ENCODE measurements at places on chromosomes 12 and 14. TPM values are rescaled to one million over a fixed set of nuclear protein-coding genes. Genes with fewer than 3 reads are reported as not detected.

Gene DPF3
- 7.4 TPM for total RNA-seq

Gene DDX11
- total RNA-seq = 181 TPM

Gene SAMD15
- total RNA-seq = 0.10 TPM

Gene FOXM1
- total RNA-seq = 131 TPM

Gene POTEM
- total RNA-seq = not detected

Gene C12orf54
- total RNA-seq = not detected

Gene RGS6
- total RNA-seq = 1.4 TPM

Gene ALKBH1
- 13.3 TPM for total RNA-seq

Gene CCDC196
- not detected for total RNA-seq

- no peaks in the 10 kb centered on the region for H3K36me3 ChIP-seq
- H3K27ac ChIP-seq = no peak overlapping the region
- no peaks in the 10 kb centered on the region for H3K27me3 ChIP-seq
Measured at GRCh38 chr12:86193931-86194330, 62.3 kb downstream of the MGAT4C start.

DNA sequence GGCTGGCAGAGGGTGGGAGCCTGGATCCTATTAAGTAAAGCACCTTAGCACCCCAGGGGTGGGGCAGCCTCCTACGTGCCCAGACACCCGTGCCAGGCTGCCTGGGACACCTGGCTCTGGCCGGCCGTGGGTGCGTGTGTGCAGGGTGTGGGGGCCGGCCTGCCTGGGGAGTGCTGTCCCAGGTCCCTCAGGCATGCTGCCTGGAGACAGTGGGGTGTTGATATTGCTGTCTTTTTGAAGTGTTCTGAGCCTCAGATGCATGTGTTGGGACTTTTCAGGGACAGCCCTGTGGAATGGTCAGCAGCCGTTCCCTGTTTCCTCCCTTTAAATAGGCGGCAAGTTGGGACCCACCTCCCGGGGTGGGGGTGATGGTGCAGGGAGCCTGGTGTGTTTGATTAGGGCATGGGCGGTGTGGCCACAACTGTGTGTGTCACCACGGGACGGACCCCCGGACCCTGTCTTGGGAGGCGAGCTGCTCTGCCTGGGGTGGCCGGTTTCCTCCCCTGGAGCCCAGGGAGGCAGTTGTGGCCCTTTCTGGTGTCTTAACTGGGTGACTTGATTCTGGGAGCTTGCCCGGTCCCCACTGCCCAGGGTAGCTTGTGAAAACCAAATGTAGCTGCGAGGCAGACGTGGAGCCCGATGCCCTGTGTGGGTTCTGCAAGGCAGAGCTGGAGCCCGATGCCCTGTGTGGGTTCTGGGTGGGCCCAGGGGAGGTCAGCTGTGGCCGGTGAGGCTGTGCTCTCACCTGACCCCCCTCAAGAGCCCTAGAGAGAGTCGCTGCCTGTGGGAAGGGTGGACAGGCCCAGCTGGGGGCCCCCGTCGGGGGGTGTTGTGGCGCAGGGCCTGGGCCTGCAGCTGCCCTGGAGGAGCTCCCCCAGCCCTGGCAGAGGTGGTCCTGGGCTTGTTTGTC, 8.2 kb downstream of the ULK1 start:
- H3K27ac ChIP-seq = no peak overlapping the region
- peaks cover 19% of the 10 kb centered on the region for H3K4me1 ChIP-seq
- H3K36me3 ChIP-seq = no peaks in the 10 kb centered on the region
- DNase-seq = no peak

DNA sequence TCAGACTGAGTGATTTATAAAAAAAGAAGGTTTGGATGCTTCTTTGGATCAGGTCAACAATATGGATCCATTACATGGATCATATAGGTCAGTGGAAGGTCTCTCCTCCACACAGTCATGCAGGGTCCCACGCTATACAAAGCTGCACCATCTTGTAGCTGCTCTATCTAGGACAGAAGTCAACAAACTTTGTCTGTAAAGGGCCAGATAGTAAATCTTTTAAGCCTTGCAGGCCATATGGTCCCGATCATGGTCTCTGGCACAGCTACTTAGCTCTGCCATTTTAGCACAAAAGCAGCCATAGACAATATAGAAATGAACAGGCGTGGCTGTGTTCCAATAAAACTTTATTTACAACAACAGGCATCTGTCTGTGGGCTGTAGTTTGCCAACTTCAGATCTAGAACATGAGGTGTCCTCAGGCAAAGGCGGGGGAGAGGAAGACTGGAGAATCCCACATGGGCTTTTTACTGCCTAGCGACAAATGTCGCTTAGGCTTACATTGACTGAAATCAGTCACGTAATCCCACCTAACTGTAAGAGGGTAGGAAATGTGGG, 36.7 kb downstream of the TMEM233 start:
- H3K27me3 ChIP-seq = peaks cover 21% of the 10 kb centered on the region
- no peak overlapping the region for H3K27ac ChIP-seq
- no peak overlapping the region for H3K4me3 ChIP-seq
- H3K4me1 ChIP-seq = no peaks in the 10 kb centered on the region
- no peaks in the 10 kb centered on the region for H3K36me3 ChIP-seq
- DNase-seq = no peak

DNA sequence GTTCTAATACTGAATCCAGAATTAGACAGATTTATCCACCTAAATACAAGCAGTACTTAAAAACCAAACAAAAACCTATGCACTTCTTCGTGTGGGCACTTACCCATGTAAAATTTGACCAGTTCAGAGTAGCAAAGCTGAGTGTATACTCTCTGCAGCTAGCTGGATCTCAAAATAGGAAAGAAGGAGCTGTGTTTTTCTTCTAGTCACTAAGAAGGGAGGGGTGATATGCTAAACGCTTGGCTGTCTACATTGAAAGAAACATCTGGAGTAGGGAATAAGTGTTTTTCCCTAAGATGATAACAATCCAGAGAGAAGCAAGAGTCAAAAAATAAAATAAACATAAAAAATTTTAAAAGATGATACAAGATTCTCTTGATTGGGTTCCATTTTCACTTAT, 20.0 kb downstream of the RBMS2 start:
- H3K4me3 ChIP-seq = no peak overlapping the region
- H3K27me3 ChIP-seq = no peaks in the 10 kb centered on the region
- H3K27ac ChIP-seq = no peak overlapping the region
- no peaks in the 10 kb centered on the region for H3K4me1 ChIP-seq

GRCh38 chr12:27666510-27666909, 29.7 kb upstream of the REP15 start:
- no peak overlapping the region for H3K27ac ChIP-seq
- H3K27me3 ChIP-seq = no peaks in the 10 kb centered on the region
- no peak for DNase-seq
- no peak overlapping the region for H3K4me3 ChIP-seq

DNA sequence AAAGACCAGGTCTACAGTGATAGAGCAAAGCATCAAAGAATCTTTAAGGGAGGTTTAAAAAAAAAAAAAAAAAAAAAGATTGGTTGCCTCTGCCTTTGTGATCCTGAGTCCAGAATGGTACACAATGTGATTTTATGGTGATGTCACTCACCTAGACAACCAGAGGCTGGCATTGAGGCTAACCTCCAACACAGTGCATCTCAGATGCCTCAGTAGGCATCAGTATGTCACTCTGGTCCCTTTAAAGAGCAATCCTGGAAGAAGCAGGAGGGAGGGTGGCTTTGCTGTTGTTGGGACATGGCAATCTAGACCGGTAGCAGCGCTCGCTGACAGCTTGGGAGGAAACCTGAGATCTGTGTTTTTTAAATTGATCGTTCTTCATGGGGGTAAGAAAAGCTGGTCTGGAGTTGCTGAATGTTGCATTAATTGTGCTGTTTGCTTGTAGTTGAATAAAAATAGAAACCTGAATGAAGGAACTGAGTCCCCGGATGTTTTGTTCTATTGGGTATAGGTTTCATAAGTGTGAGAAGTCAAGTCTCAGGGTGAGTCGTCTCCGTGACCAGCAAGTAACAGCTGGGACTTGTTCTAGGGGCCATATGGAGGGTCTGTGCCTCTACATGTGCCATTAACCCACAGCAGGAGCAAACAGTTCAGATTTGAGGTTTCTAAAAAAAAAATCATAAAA, 9.3 kb downstream of the PEBP1 start:
- no peak for DNase-seq
- H3K4me1 ChIP-seq = peaks cover 2% of the 10 kb centered on the region
- H3K27ac ChIP-seq = peak overlapping the region; percentile 19
- no peak overlapping the region for H3K4me3 ChIP-seq
- no peaks in the 10 kb centered on the region for H3K27me3 ChIP-seq
- H3K36me3 ChIP-seq = peaks cover 44% of the 10 kb centered on the region

- no peak overlapping the region for H3K4me3 ChIP-seq
- no peaks in the 10 kb centered on the region for H3K27me3 ChIP-seq
Measured at GRCh38 chr12:81216739-81217138, 138.9 kb downstream of the ACSS3 start.

GRCh38 chr14:68561531-68562007, 231.3 kb downstream of the ZFP36L1 start:
- H3K36me3 ChIP-seq = no peaks in the 10 kb centered on the region
- peaks cover 26% of the 10 kb centered on the region for H3K4me1 ChIP-seq
- H3K27ac ChIP-seq = no peak overlapping the region
- H3K27me3 ChIP-seq = no peaks in the 10 kb centered on the region

DNA sequence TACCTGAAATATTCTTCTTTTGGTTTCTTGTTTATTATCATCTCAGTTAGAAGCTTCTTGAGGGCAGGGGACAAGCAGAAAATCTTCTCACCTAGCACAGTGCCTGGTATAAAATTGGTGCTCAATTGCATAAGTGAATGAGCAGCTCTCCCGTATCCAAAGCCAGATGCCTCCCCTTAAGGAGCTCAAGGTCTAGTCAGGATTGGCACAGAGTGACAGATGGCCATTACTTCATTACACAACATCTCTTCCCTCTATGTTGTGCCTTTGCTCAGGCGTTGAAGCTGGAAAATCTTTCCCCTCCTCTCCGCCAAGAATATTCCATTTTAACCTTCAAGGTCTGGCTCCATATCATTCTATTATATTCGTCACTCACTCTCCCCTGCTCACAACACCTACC, 3.6 kb downstream of the SLC4A8 start:
- peaks cover 19% of the 10 kb centered on the region for H3K4me1 ChIP-seq
- H3K27me3 ChIP-seq = peaks cover 6% of the 10 kb centered on the region
- H3K27ac ChIP-seq = no peak overlapping the region
- no peak overlapping the region for H3K4me3 ChIP-seq

GRCh38 chr12:126663304-126664094, 1598.3 kb downstream of the AACS start:
- no peaks in the 10 kb centered on the region for H3K27me3 ChIP-seq
- H3K36me3 ChIP-seq = no peaks in the 10 kb centered on the region
- H3K27ac ChIP-seq = no peak overlapping the region
- DNase-seq = no peak
- H3K4me1 ChIP-seq = no peaks in the 10 kb centered on the region

- peaks cover 23% of the 10 kb centered on the region for H3K36me3 ChIP-seq
- peak overlapping the region; percentile 9 for H3K4me3 ChIP-seq
- DNase-seq = no peak
- H3K27ac ChIP-seq = no peak overlapping the region
- H3K27me3 ChIP-seq = no peaks in the 10 kb centered on the region
Measured at GRCh38 chr12:110071504-110071903, 23.2 kb upstream of the C12orf76 start.

DNA sequence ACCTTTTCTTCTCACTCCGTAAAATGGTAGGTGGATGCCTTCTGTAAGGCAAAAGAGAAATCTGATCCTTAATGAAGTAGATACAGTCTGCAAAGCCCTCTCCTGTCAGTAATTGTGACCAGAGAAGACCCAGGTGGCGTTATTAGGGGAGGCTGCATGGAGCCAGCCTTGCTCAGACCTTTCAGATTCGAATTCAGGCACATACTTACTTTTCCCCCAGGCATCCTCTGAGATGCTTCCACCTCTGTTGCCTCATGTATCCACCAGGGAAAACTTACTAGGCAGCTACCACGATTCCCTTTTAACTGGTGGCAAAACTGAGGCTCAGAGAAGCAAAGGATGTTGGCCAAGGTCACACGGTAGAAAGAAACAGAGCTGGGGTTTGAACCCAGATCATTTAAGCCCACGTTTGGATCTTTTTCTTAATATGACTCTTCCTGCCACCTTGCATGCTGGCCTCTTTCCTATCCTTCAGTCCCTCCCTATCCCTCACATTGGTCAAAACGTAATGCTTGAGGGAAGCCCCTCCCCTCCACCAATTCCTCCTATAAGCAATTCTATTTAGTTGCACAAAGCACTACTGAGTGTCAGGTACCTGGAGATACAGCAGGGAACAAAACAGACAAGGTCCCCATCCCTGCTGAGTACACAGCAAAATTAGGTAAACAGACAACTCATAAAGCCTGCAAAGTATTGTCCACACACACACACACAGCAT, 179.4 kb downstream of the KSR2 start:
- H3K36me3 ChIP-seq = no peaks in the 10 kb centered on the region
- DNase-seq = no peak
- H3K4me3 ChIP-seq = no peak overlapping the region
- no peaks in the 10 kb centered on the region for H3K4me1 ChIP-seq
- H3K27me3 ChIP-seq = no peaks in the 10 kb centered on the region
- no peak overlapping the region for H3K27ac ChIP-seq

GRCh38 chr12:120592121-120593049, 11.2 kb upstream of the POP5 start:
- no peaks in the 10 kb centered on the region for H3K27me3 ChIP-seq
- H3K4me3 ChIP-seq = no peak overlapping the region
- no peaks in the 10 kb centered on the region for H3K36me3 ChIP-seq
- no peak for DNase-seq
- no peak overlapping the region for H3K27ac ChIP-seq
- no peaks in the 10 kb centered on the region for H3K4me1 ChIP-seq

GRCh38 chr14:92874962-92875661, 47.8 kb upstream of the CHGA start:
- no peaks in the 10 kb centered on the region for H3K36me3 ChIP-seq
- H3K4me1 ChIP-seq = no peaks in the 10 kb centered on the region
- peaks cover 21% of the 10 kb centered on the region for H3K27me3 ChIP-seq
- no peak overlapping the region for H3K27ac ChIP-seq

DNA sequence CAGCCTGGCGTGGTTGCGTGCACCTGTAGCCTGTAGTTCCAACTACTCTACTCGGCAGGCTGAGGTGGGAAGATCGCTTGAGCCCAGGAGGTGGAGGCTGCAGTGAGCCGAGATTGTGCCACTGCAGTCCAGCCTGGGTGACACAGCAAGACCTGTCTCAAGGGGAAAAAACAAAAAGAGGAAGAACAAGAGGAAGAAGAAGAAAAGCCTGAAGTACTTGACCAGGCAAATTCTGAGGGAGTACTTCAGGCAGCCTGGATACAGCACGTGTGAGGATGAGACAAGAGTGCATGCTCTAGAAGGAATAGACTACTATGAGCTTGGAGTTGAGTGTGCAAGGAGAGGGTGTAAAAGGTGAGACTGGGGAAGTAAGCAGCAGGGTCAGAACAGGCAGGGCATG, 1.8 kb downstream of the GDF3 start:
- DNase-seq = no peak
- no peaks in the 10 kb centered on the region for H3K36me3 ChIP-seq
- peak overlapping the region; percentile 32 for H3K27ac ChIP-seq
- no peak overlapping the region for H3K4me3 ChIP-seq
- peaks cover 19% of the 10 kb centered on the region for H3K27me3 ChIP-seq

DNA sequence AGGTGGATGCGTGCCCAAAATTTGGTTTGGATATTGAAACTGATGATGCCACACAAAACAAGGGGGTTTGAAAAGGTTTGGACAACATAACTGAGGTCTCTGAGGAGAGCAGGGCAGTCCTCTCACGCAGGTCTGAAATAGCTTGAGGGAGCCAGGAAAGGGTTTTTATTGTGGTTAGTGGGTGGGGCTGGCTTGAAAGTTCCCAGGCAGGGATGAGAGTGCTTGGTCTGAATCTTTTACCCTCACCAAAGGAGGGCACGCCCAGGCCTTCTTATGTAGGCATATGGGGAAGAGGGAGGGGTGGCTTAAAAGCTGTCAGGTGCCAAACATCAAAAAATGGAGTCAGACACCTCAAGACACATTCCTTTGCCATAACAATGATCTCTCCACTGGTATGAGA, 493.1 kb upstream of the CCDC196 start:
- no peak overlapping the region for H3K4me3 ChIP-seq
- H3K27me3 ChIP-seq = no peaks in the 10 kb centered on the region
- peak; percentile 29 for DNase-seq
- H3K36me3 ChIP-seq = peaks cover 8% of the 10 kb centered on the region
- peaks cover 32% of the 10 kb centered on the region for H3K4me1 ChIP-seq

Data from activated CD4-positive, alpha-beta T cell treated with anti-CD3 and anti-CD28 coated beads, Interleukin-2, amount 10 ng/mL, durations not matched to agents 7 days and 5 days (primary cell).